Suprapubic skin (tissue), 4 donors: ENCODE measurements at places on chromosomes 13 and 19. TPM values are rescaled to one million over a fixed set of nuclear protein-coding genes. Genes with fewer than 3 reads are reported as not detected.

GRCh38 chr13:53043398-53043797, 14.8 kb downstream of the OLFM4 start:
- no peak for DNase-seq

FXYD7 gene
- total RNA-seq, result not detected

IFNL1 gene
- not detected for total RNA-seq

PRTN3 gene
- total RNA-seq, result not detected

DNA sequence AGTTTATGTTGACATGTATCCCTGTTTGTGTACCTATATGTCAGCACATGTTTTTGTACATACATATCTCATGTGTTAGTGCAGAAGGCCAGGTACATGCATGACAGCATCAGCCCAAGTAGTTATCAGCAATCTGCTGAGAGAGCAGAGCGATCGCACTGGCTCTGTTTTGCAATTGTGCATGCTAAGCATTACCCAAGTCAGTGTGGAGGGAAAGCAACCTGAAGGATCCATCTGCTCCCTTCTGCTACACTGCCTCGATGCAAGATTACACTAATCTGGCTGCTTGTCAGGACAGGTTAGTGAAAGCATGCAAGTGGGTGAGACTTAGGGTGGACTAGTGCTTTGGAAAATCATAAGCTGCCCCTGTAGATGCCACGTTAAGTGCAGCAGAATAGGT, 211.8 kb downstream of the PCCA start:
- DNase-seq, result no peak

ZNF835 gene
- total RNA-seq, result 1.5 TPM

- no peak for DNase-seq
Measured at GRCh38 chr13:80498433-80498832, 157.5 kb upstream of the SPRY2 start.

GRCh38 chr19:11176466-11177193, 20.7 kb downstream of the KANK2 start:
- no peak for DNase-seq

TMEM38A gene
- 2.8 TPM for total RNA-seq

GRCh38 chr19:2507109-2507508, 31.2 kb downstream of the GADD45B start:
- DNase-seq, result no peak

PRODH2 gene
- total RNA-seq, result not detected
